ENCODE measurements at places on chromosomes 12 and 14.

- DNase-seq, result no peak
These were observed 11.4 kb downstream of the RILPL1 start for GRCh38 chr12:123522164-123522563.

DNA sequence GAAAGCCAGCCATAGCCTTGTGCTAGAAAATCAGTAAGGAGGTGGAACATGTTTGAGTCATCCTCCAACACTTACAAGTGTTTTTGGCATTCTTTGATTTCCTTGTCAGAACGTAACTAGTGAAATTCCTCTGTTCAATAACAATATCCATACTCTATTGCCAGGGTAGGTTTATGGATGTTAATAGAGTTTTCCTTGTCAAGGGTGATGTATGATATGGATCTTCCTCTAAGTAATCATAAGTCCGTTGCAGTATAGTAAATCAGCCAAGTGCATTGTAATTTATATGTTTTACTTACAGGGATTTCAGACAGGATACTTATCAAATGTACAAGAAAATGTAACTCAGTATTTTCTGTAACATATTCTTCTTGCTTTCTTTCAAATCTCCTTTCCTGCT, 19.4 kb downstream of the NAV3 start:
- DNase-seq, result no peak

GRCh38 chr12:68368327-68368726, 36.2 kb upstream of the MDM1 start:
- DNase-seq, result no peak

- no peak for DNase-seq
These were observed 136.4 kb upstream of the LGR5 start for GRCh38 chr12:71303199-71303598.

GRCh38 chr12:4140581-4141301, 132.8 kb upstream of the CCND2 start:
- no peak for DNase-seq

DNA sequence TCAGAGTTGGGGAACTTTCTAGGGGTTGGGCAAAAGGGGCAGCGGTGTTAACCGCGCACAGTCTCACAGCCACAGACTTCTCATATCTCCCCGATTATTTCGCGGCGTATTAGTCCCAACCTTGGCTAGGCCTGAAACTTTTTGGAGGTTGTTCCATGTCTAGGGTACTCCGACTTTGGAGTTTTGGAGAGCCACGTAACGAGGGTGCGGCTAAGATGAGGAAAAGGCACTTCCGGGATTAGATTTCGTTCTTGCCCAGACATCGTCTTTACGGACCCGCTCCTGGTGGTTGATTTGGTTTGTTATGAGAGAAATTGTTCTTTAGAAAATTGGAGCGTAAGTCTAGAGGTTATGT, 513 bp downstream of the CCNK start:
- DNase-seq, result no peak

DNA sequence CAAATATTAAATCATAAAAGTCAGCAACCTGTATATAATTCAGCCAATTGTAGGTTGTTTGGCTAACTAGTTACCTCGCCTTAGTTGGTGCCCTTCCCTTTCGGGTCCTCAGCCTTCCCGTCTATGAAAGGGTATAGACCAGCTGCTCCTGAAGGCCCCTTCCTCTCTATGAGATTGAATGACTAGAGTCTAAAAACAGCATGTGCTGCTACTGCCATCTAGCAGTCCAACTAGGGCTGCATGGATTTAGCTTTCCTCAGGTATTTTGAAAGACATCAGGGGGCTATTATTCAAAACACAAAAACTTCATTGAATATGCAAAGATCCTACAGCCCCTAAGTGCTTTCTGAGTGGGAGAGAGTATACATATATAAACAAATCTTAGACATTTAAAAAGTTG, 37.0 kb upstream of the TMEM263 start:
- DNase-seq, result no peak

DNA sequence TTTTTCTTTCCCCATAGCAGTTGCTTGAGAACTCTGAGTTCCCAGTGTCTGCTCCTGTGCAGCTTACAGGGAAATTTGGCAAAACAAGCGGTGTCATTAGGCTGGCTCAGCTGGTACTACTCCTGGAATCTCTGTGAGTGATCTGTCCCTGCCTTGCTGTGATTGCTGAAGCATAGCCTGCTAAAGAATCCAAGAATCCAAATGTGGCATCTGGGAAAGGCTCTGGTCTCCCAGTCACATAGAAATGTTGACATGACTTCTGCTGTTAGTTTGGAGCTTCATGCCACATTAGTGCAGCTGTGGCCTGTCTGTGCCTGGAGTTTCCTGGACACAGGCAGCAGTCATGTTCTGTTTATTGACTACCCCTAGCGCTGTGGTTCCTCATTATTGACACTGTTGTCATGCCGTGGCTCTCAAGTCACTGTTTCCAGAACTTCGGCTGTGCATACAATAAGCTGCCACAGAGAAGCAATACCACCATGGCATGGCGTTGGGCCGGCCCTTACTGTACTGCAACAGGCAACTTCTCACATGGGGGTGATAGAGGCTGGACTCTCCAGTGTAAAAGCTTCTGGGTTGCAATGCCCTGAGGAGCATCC, 166.8 kb downstream of the MYRFL start:
- no peak for DNase-seq

- no peak for DNase-seq
These were observed 904 bp upstream of the MAP4K5 start for GRCh38 chr14:50533241-50533705.

DNA sequence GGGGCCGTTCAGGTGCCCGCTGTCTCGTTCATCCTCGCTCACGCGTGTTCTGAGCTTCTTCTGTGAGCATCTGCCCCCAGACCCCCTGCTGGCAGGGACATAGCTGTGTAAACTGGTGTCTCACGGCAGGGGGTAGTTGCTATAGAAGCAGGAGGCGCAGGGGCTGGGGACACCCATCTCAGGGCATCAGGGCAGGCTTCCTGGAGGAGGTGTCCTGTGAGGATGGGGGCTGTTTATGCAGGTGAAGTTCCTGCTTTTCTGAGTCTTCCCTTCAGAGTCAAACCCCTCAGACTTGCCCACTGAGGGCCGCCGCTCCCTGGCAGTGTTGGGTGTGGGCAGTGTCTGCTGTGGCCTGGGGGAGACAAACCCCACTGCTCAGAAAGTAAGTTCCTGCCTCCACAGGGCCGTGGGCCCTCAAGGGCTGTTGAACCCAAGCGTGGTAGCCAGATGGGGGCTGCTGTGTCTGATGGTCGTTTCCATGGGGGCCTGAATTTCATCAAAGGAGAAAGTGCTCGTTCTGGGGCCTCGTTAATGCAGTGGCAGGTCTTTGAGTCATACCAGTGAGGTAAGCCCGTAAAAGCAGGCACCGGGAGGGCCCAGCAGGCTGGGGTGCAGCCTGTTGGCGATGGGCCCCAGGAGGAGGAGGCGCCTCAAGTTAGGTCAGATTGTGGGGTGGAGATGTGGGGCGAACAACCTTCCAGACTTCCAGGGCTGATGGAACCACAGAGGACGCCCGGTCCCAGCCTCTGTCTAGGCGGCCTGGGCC, 23.4 kb downstream of the KIF26A start:
- no peak for DNase-seq

GRCh38 chr12:76426160-76426559, 77.9 kb upstream of the BBS10 start:
- DNase-seq, result no peak

DNA sequence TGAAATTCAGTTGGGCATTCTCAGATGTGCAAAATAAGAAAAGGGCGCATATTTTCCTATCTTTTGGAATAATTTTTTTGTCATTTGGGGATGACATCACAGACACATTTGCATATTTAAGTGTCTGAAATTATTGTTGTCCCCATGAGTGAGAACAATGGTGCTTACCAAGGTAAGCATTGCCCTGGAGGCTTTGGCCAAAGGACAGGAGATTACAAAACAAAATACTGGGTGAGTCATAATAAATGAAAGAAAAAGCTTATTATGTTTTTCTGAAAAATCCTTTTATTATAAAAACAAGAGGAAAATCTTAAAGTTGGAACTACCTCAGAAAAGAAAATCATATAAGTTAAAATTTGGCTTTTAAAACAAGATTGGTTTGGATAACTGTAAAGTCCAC, 254.9 kb downstream of the BTG1 start:
- no peak for DNase-seq

- DNase-seq, result no peak
These were observed 17.4 kb downstream of the FMNL3 start for GRCh38 chr12:49689785-49690184.

GRCh38 chr14:28502517-28502916, 264.1 kb upstream of the FOXG1 start:
- DNase-seq, result no peak

DNA sequence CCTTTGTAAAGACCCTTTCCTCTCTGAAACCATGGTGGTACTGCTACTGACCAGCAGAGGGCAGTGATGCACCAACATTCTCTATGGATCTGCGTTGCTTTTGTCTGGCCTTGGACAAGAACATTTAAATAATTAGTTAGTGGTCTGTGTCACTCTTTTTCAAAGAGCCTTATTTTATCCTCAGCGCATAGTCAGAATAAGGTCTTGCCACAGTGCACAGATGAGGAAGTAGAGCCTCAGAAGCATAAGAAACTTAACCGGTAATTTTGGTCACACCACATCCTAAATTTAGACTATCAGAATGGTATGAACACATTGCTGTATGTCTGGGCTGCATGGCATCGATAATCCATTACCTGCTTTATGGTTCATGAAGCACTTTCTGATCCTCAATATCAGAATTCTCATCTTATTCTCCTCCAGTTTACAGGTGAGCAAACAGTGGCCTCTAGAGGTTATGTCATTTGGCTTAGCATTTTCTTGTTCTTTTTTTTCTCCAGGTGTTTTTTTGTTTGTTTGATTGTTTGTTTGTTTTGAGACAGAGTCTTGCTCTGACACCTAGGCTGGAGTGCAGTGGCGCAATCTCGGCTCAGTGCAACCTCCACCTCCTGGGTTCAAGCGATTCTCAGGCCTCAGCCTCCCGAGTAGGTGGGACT, 23.7 kb upstream of the IFT81 start:
- no peak for DNase-seq

GRCh38 chr14:38209572-38210557, 2.2 kb downstream of the SSTR1 start:
- peak; percentile 66 for DNase-seq

DNA sequence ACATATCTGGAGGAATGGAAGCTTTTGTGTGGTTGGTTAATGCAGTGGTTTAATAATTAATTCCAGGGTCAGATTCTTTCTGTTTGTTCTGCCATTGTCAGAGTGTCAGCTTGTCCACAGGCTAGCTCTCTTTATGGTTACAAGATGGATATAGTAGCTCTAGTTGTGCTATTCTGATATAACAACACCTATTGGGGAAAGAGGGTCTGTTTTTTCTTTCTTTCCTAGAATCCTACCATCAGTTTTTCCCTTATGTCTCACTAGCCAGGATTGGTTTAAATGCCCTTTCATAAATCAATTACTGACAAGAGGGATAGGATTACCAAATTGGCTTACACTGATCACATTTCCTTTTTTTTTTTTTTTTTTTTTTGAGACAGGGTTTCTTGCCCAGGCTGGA, 27.8 kb downstream of the CNOT2 start:
- DNase-seq, result no peak

DNA sequence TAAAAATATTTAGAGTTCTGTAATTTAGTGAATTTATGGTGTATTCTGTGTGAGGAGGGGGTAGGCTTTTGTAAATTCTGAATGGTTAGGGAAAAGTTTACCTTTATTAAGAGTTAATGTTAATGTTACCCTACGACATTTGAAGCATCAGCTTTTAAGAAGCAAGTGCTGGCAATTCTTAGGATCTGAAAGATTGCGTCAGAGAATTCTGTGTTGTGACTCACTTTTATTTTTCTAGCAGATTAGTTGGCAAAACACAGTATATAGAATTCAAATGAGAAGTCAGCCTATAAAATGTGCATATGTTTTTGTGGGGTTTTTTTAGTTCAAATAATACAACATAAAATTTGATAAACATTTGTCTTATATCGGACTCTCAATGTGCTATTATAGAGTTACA, 97.6 kb downstream of the RAD52 start:
- peak; percentile 33 for DNase-seq

DNA sequence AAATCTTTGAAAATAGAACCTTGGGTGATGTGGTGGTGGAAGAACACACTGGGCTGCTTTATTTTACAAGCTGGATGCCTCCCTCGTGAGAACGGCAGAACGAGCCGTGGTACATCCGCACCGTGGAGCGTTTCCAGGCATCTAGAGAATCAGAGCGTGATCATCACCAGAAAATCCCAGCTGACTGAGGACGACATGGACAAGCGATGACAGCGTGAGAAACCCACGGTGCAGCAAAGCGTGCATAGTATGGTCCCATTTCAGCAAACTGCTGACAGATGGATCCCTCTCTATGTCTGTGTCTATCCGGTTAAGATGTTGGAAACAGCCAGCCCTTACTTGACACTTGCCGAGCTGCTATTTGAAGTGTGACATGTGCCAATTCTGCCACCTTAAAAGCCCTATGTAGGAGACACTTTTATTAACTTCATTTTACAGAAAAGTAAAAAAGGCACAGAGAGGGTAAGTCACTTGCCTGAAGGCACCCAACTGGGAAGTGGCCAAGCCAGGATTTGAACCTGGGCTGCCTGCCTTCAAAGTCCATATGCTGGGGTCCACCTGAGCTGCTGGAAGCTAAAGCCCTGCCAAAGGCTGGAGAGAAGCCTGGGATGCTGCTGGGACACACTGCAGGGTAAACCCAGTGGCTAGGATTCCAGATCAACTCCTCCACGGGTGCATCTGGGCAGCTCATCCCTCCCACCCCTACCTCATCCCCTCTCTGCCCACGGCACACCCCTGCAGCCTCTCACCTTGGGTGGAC, 14.9 kb downstream of the SCARB1 start:
- no peak for DNase-seq

DNA sequence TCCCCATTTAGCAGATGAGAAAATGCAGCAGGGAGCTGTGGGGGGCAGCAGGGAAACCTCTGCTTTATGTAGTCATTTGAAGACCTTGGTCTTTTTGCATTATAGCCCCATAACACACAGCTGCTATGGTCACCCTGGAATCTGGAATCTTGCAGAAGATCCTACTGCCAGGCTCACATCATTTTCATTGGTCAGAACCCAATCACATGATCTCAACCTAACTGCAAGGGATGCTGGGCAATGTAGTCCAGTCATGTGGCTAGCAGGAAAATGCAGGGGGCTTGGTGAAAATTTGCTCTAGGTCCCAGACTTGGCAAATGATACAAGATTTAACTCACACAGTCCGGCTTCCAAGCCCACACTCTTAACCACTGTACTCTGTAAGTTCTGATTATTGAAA, 1028.7 kb downstream of the AACS start:
- DNase-seq, result no peak

Measured in GM04504 (cell line).